ENCODE measurements at places on chromosomes 5 and 9.

DNA sequence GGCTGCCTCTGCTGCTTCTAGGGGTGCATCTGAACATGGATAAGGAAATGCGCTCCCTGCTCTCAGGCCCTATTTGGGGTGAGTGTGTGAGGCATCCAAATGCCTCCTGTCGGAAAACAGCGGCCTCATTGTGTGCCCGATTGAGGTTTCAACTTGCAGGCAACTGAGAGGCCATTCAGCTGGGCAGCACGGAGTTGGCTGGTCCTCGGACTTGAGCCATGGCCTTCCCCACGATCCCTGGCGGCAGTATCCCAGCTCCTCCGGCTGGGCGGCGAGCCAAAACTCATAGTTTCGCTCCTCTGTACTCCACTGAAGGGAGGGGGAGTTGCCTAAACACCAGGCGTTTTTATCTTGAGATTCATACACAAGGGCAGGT lies 597.3 kb upstream of the SGCD start:
- no peak for DNase-seq

GRCh38 chr5:157785801-157786200 lies 42.3 kb downstream of the LSM11 start:
- no peak for DNase-seq

GRCh38 chr9:125805057-125805456 lies 57.9 kb downstream of the PBX3 start:
- no peak for DNase-seq

DNA sequence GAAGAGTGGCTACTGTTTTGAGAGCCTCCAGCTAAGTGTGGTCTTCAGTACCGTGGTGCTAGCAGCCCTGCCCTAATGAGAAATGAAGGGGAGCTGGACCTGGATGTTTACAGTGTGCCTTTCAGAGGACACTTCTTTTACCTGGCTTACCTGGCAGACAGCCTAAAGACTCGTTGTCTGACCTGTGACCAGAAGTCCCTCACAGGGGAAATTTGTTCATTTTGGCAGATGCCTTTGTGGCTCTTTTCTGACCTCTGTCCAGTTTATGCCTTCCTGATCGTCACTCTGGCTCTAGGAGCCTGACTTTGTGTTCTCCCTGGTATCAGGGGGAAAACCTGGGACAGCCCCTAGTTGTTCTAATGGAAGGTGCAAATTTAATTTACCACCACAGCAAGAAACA lies 475.1 kb downstream of the DMRTA1 start:
- DNase-seq = no peak

DNA sequence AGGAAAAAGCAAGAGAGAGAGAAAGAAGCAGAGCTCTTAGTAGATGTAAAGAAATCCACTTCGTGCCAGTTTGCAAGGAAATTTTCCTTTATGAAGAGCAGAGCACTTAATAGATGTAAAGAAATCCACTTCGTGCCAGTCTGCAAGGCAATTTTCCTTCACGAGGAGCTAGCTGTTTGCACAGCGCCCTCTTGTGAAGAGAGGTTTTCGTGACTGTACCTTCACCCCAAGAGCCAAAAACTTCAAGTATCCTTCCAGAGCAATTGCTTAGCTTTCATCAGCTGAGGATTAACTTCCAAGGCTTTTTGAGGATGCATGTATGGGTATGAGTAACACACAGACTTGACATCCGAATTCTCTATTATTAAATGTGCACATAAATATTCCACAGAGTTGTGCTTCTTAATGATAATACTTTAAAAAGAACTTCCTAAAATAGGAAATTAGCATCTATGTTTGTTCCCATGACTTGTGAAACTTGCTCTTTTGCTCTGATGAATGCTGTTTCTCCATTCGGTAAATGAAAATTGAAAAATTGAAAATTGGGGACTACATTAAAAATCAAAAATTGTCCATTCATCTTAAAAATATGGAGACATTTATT lies 525.6 kb downstream of the PDE4D start:
- peak; percentile 63 for DNase-seq

GRCh38 chr5:167861928-167862426 lies 429.5 kb upstream of the WWC1 start:
- DNase-seq = no peak

- no peak for DNase-seq
Measured at GRCh38 chr5:139725073-139725830, 70.4 kb upstream of the PSD2 start.

DNA sequence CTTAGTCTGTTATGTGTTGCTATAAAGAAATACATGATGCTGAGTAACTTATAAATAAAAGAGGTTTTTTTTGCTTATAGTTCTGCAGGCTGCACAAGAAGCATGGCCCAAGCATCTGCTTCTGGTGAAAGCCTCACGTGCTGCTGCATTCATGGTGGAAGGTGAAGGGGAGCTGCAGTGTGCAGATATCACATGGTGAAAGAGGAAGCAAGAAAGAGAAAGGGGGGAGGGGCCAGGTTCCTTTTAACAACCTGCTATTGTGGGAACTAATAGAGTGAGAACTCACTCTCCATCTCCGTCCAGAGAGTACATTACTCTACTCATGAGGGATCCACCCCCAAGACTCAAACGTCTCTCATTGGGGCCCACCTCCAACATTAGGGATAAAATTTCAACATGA lies 12.5 kb upstream of the PARP8 start:
- DNase-seq = no peak
